Activated CD4-positive, alpha-beta T cell treated with anti-CD3 and anti-CD28 coated beads, Interleukin-2, amount 10 ng/mL, durations not matched to agents 24 days and 14 days (primary cell): ENCODE measurements at places on chromosomes 5 and 9. TPM values are rescaled to one million over a fixed set of nuclear protein-coding genes. Genes with fewer than 3 reads are reported as not detected.
A peak's percentile ranks its signal among the peaks of the same experiment; 100 is the strongest.

DNA sequence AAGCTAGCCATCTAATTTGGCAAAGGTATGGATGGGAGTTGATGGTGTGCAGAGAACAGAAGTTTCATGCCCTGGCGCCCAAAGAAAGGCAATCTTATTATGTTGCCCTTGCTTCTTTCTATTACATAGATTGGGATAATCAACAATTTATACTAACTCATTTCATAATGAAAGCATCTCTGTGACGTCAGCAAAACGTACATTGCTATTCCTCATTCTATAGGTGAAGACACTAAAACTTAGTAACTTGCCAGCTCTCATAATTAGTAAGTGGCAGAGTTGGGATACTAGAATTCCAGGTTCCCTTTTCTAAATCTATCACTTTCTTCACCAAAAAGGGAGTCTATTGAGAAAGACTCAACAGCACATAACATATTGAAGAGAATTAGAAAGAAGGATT is 374.8 kb downstream of the NR2F1-AS1 start:
- H3K27ac ChIP-seq, result no peak overlapping the region
- no peaks in the 10 kb centered on the region for H3K4me1 ChIP-seq
- no peaks in the 10 kb centered on the region for H3K27me3 ChIP-seq
- no peaks in the 10 kb centered on the region for H3K36me3 ChIP-seq
- no peak for DNase-seq
- no peak overlapping the region for H3K4me3 ChIP-seq

GRCh38 chr9:129362287-129363000 is 184.4 kb upstream of the IER5L start:
- no peaks in the 10 kb centered on the region for H3K4me1 ChIP-seq
- no peaks in the 10 kb centered on the region for H3K36me3 ChIP-seq
- no peak overlapping the region for H3K27ac ChIP-seq
- no peak for DNase-seq
- H3K27me3 ChIP-seq, result peaks cover 3% of the 10 kb centered on the region

DNA sequence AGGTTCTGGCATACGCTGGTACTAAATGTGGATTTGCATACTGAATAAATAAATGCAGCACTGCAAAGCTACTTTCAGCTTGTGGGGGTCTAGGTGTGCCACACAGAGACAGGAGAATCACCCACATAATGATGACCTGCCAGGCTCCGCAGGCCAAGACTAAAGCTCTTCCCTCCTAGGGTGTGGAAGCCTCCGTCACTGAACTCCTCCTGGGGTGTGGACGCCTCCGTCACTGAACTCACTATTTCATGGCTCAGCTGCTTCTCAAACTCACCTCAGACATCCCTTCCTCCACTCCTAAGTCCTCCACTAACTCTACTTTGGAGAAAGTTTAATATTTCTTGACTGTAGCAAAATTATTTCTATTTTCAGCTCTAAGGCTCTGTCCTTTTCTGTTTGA is 65.3 kb upstream of the GOLPH3 start:
- no peak overlapping the region for H3K27ac ChIP-seq
- H3K27me3 ChIP-seq, result no peaks in the 10 kb centered on the region
- peaks cover 36% of the 10 kb centered on the region for H3K36me3 ChIP-seq
- H3K4me1 ChIP-seq, result no peaks in the 10 kb centered on the region
- no peak overlapping the region for H3K4me3 ChIP-seq

DNA sequence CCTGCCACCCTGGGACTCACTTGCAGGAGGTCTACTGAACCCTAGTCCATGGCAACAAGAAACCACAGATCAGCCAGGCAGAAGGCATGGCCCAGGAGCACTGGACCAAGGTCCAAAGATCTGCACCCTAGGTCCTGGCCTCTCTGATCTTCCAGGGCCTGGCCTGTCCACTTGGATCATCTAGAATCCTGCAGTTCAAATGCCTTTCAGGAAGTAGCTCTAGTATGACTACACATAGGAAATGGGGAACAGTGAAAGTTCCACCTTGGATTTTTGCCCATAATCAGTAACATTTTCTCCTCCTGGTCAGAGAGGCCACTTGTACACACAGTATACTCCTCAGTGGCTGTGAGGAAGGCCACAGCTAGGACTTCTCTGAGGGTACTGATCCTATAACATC is 11.5 kb downstream of the ANXA6 start:
- H3K4me3 ChIP-seq, result no peak overlapping the region
- H3K4me1 ChIP-seq, result peaks cover 80% of the 10 kb centered on the region
- peak overlapping the region; percentile 78 for H3K27ac ChIP-seq
- peaks cover 59% of the 10 kb centered on the region for H3K36me3 ChIP-seq

DNA sequence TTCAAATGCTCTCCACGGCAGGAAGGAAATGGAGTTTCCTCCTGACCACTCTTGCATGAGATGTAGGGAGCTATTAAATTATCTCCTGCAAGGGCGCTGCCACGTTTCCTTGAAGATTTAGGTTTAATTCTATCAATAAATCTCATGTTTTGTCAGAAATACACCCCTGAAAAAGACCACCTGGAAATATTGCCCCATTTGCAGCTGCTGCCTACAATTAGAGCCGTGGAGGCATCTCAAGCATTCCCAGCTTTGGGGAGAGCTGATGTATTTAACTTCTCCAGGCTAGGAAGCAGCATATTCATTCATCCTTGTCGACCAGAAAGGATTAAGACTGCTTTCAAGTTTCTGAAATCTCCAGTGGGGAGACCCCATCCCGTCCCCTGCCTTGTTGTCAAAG is 40.5 kb downstream of the CCNJL start:
- H3K27ac ChIP-seq, result no peak overlapping the region
- DNase-seq, result no peak
- H3K4me1 ChIP-seq, result peaks cover 2% of the 10 kb centered on the region
- H3K27me3 ChIP-seq, result no peaks in the 10 kb centered on the region
- H3K36me3 ChIP-seq, result no peaks in the 10 kb centered on the region

GRCh38 chr5:37437711-37438110 is 58.6 kb downstream of the WDR70 start:
- peaks cover 10% of the 10 kb centered on the region for H3K4me1 ChIP-seq
- no peaks in the 10 kb centered on the region for H3K27me3 ChIP-seq
- no peak overlapping the region for H3K27ac ChIP-seq

GRCh38 chr5:141850244-141850768 is 27.9 kb downstream of the PCDH1 start:
- H3K27ac ChIP-seq, result peak overlapping the region; percentile 85
- peak; percentile 79 for DNase-seq

DNA sequence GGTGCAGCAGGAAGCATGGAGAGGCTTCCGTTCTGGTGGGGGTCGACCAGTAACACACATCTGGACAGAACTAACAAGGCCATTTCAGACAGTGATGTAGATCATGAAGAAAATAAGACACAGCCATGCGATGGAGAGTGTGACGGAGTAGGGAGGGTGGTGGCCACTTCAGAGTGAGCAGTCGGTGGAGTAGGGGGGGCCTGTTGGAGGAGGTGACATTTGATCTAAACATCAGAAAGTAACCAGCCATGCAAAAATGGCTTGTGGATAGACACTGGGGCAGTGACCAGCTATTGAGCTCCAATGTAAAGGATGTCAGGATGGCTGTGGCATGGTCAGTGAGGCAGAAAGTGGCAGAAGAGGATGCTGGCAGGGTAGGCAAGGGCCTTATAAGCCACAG is 65.9 kb downstream of the PPARGC1B start:
- DNase-seq, result no peak
- no peak overlapping the region for H3K4me3 ChIP-seq
- no peaks in the 10 kb centered on the region for H3K36me3 ChIP-seq
- no peak overlapping the region for H3K27ac ChIP-seq
- H3K4me1 ChIP-seq, result peaks cover 3% of the 10 kb centered on the region

DNA sequence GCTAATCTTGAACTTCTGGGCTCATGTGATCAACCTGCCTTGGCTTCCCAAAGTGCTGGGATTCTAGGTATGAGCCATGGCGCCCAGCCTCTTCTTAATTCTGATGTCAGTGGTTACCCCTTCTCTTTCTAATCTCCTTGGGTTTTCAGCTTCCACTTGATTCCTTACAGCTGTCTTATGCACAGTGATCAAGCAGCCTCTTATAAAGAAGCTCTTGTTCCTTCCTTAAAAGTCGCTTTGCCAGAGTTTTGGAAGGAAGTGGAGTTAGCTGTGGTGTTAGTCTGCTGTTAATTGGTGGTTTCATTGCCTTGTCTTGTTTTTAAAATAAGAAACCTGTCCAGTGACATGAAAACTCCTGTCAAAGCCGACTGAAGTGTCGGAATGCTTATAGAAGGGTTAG is 128.1 kb upstream of the CACNA1B start:
- no peak overlapping the region for H3K27ac ChIP-seq
- no peak overlapping the region for H3K4me3 ChIP-seq
- H3K4me1 ChIP-seq, result peaks cover 6% of the 10 kb centered on the region
- no peaks in the 10 kb centered on the region for H3K27me3 ChIP-seq

DNA sequence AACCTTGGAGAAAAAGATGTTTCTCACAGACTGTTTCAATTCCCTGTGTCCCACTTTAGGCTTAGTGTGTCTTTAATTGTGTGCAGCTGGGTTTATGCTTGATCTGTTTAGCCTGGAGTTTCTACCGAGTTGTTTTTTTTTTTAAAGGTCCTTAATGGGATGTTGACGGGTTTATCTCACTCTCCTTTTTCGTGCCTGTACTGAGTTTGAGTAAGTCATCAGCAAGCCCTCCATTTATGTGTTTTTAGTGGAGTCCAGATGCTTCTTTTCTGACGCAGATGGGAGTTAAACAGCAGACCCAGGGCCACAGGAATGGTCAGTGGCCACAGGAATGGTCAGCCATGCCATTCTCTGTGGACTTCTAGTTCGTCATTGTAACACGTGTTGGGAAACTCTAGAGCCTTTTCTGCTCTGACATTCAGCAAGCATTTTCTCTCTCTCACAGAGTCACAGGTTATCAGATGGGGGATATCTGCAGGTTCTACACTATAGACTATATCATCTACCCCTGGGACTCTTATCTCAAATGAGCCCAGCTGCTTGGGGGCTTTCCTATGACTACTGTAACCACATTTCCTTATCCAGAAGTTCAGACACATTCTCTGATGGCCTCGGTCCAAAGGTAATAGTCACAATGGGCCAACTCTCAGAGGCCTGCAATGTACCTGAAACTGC is 190.5 kb downstream of the TTLL11 start:
- H3K27me3 ChIP-seq, result peaks cover under 1% of the 10 kb centered on the region
- H3K4me3 ChIP-seq, result no peak overlapping the region
- H3K27ac ChIP-seq, result no peak overlapping the region
- no peaks in the 10 kb centered on the region for H3K36me3 ChIP-seq
- no peaks in the 10 kb centered on the region for H3K4me1 ChIP-seq
- no peak for DNase-seq

DNA sequence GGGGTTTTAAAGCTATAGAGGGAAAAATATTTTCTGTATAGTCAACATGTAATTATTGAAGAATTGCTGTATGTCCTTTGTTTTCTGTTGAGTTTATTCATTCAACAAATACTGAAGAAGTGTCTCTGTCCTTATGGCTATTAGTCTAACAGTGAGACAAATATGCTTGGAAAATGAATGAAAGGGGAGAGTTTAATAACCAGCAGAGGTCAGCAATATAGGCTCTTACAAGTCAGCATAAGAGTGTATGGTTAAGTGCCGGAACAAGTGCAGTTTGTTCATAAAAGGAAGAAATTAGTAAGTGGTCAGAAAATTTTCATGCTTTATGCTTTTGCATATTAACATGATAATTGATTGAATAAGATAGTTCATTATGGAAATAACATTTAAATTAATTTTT is 3.6 kb downstream of the SCAMP1 start:
- no peak for DNase-seq
- H3K27ac ChIP-seq, result no peak overlapping the region
- H3K27me3 ChIP-seq, result no peaks in the 10 kb centered on the region
- no peak overlapping the region for H3K4me3 ChIP-seq
- peaks cover 8% of the 10 kb centered on the region for H3K36me3 ChIP-seq
- peaks cover 21% of the 10 kb centered on the region for H3K4me1 ChIP-seq

- H3K36me3 ChIP-seq, result no peaks in the 10 kb centered on the region
- no peak overlapping the region for H3K27ac ChIP-seq
- no peak for DNase-seq
- H3K27me3 ChIP-seq, result peaks cover 7% of the 10 kb centered on the region
- H3K4me3 ChIP-seq, result no peak overlapping the region
These were observed 80.2 kb downstream of the TMEM174 start for GRCh38 chr5:73253047-73253660.

GRCh38 chr5:68557162-68557936 is 341.8 kb downstream of the PIK3R1 start:
- no peak overlapping the region for H3K27ac ChIP-seq
- no peak for DNase-seq
- peaks cover 1% of the 10 kb centered on the region for H3K27me3 ChIP-seq

DNA sequence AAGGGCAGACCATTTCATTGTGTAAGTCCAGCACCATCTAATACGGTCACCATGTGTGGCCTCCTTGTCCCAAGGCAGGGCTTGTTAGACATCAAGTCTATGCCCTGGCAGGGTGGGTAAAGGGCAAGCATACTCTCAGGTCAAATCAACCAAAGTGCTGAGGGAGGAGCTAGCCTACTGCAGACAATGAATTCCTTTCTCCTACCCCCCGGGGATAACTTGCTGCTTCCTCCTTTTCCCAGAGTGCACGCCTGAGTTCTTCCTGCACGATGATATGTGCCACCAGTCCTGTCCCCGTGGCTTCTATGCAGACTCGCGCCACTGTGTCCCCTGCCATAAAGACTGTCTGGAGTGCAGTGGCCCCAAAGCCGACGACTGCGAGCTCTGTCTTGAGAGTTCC is 71.4 kb downstream of the RFK start:
- H3K27me3 ChIP-seq, result no peaks in the 10 kb centered on the region
- H3K36me3 ChIP-seq, result no peaks in the 10 kb centered on the region

DNA sequence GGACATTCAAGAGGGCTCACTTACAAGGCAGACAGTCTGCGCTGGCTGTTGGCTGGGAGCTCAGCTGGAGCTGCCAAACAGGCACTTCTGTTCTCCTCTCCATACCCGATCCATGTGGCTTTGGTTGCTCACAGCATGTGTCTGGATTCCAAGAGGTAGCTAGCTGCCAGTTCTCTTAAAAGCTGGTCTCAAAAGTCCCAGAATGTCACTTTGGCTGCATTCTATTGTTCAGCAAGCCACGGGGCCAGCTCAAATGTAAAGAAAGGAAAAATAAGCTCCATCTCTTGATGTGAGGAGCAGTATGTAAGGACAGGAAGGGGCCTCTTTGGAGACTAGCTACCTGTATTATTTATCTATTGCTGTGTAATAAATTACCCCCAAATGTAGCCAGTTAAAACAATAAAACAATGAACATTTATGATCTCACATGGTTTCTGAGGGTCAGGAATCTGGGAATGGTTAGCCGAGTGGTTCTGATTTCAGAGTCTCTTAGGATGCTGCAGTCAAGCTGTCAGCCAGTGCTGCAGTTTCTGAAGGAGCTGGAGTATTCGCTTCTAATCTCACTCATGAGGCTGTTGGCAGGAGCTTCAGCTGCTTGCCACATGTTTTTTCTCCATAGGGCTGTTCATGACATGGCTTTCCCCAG is 112.7 kb upstream of the CLINT1 start:
- H3K4me3 ChIP-seq, result no peak overlapping the region
- H3K36me3 ChIP-seq, result no peaks in the 10 kb centered on the region
- H3K27ac ChIP-seq, result no peak overlapping the region

The PRSS3 gene
- total RNA-seq, result not detected in 2 replicates

The CCL27 gene
- 0.52 and 0.70 TPM in 2 replicates for total RNA-seq

The HTR4 gene
- not detected in 2 replicates for total RNA-seq

The TMEM252 gene
- not detected in 2 replicates for total RNA-seq

The HIGD2A gene
- total RNA-seq, result 96.4 and 104 TPM in 2 replicates

The KIAA0825 gene
- total RNA-seq, result 0.28 and 0.54 TPM in 2 replicates

The FIBCD1 gene
- total RNA-seq, result not detected in 2 replicates

The PCSK5 gene
- 1.6 and 1.9 TPM in 2 replicates for total RNA-seq
